ENCODE measurements at places on chromosomes 2 and 18.
A peak's percentile ranks its signal among the peaks of the same experiment; 100 is the strongest.

DNA sequence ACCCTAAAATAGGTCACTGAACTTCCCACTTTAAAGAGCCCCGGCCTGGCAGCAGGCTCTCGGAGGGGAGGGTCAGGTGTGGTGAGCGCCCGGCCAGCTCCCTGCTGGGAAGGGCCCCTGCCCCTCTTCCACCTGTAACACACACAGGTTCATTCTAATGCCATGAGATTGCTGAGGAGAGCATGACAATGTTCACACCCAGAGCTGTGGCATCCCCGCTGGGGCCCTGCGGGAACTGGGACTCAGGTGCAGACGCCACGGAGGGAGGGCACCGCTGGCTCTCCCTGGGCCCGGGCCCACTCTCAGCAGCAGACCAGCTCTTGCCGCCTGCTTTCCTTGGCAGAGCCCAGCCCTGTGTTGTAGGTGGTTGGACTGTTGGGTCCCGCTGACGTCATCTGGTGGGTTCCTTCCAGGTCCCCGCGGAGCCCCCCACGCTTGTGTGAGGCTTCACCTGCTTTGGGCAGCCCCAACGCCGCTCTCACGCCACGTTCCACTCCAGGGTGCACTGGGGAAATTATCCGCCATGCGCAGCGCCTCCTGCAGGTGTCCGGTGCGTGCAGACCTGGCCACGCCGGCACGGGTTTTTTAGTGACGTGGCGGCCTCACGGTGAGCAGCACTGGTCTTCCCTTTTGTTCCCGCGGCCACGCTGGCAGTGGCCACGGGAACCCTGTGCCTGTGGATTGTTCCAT is 50.4 kb upstream of the KCNG2 start:
- DNase-seq, result no peak

GRCh38 chr2:3423492-3424170 is 44.1 kb downstream of the TRAPPC12 start:
- peak; percentile 51 for DNase-seq

GRCh38 chr2:83240611-83241010 is 1218.5 kb downstream of the SUCLG1 start:
- no peak for DNase-seq

DNA sequence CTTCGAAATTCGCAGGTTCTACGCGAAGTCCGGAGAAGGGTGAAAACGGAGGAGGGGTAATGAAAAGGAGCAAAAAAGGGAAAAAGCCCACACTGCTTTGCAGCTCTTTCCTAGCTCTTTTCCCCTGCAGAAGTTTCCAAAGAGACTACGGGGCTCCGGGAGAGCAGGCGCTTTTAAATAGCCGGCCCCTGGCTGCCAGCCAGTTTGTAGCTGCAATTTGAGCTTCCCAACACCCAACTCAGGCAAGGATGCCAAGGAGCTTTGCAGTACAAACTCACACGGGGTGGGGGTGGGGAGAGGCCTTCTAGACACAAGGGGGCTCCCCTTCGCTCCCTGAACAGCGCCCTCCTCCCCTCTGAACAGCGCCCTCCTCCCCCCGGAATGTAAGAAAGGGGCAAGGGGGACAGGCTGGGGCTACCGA is at the start of gene IGFBP5:
TSS of gene IGFBP5 (minus strand) at position 149 of the 421 bp plus-strand sequence. CDS start 774 bp downstream, outside the sequence.
- no peak for DNase-seq

DNA sequence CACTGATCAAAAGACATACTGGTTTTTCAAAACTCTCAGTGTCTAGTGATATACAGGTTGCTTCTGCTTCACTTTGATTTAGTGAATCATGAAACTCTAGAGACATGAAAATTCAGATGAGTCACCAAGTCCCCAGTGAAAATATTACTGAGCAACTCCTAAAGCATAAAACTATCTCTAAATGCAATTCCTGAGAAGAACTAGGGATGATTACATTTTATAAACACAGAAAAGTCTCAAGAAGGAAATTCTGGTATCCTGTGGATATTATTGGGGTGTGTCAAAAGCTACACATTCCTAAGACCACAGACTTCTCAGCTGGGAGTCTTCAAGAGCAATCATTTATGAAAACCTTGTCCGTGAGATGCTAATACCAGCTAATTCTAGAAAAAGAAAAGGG is 9.7 kb downstream of the LRRTM4 start:
- DNase-seq, result no peak
